Skin of body (tissue), 3 donors: ENCODE measurements at places on chromosomes 11 and 22.

DNA sequence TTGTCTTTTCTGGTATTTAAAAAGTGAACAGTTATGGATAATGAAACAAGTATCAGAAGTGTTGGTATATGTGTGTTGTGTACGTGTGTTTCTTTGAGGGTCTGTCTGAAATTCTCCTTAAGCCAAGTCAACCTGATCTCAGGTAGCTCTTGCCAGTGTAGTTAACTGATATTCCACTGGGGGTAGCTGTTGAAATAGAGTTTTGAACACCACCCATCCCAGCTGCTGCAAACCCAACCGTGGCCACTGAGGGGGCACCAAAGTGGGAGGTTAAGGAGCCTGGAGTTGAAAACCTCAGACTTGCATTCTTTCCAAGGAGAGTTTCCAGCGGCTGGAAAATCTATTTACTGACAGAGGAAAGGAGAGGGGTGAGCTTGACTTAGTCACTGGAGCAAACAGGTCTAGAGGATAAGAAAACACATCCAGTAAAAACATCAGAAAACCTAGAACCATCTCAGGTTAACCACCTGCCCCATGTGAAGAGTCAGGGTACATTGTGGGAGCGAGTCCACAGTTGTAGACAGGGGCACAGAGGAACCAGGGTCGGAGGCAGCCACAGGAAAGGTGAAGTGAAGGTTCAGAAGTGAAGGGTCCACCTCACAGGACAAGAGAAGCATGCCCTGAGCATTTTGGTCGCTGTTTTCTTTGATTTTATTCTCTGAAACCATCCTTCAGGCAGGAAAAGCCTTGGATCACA lies 8.8 kb upstream of the CUL5 start:
- DNase-seq = no peak

GRCh38 chr22:32653823-32654222 lies 147.7 kb upstream of the TIMP3 start:
- DNase-seq = no peak

GRCh38 chr11:64562723-64563351 lies 28.2 kb upstream of the SLC22A12 start:
- no peak for DNase-seq

DNA sequence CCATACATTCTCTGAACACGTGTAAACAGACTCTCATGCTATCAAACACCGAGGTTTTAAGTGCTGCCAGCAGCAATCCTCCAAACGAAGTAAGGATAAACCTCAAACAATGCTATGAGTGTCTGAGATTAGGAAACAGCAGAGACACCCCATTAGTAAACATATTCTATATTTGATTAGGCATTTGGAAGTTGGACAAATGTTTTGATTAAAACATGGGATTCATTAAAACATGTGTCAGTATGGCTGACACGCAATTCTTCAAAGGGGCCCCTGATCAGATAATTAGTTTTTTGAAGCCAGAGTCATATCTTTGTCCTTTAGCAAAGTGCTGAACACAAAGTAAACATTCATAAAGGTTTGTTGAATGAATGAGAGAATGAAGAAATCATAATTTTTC lies 33.2 kb upstream of the BLID start:
- no peak for DNase-seq

DNA sequence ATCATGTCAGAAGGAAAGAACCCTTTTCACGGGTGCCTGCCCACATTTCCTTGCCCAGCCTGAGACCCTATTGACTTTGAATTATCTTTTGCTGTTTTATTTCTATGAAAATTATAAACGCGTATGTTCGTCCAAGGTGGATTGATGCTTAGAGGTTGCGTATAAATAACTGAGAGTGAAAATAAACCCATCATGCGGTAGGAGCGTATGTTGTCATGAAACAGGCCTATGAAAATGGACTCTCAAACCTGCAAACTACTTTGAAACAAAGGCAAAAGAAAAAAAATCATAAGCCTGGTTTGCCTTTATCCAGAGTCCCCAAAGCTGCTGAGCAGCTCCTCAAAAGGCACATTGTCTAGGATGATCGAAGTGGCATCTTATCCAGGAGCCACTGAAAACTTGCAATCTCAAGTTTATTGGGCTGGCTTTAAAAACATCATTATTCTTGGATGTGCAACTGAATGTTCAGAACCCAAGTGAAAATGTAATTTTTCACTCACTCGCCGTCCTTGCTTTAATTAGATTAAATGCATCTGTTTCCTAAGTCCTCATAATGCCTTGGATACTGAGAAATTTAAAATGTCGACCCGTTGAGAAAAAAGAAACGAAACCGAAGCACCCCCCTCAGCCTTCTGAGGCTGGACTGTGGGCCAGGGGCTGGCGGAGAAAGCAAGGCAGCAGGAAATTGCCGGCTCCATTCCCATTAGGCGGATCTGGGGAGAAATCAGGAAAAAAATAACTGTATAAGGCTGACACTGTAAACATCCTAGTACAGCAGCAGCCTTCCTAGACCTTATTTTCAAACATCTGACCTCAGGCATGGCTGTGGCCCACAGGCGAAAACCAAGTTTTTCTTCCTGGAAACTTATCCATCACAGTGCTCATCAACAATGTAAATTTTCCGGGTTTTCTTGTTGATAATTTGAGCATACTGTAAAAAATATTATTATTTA lies 82.9 kb upstream of the PPARA start:
- DNase-seq = no peak

DNA sequence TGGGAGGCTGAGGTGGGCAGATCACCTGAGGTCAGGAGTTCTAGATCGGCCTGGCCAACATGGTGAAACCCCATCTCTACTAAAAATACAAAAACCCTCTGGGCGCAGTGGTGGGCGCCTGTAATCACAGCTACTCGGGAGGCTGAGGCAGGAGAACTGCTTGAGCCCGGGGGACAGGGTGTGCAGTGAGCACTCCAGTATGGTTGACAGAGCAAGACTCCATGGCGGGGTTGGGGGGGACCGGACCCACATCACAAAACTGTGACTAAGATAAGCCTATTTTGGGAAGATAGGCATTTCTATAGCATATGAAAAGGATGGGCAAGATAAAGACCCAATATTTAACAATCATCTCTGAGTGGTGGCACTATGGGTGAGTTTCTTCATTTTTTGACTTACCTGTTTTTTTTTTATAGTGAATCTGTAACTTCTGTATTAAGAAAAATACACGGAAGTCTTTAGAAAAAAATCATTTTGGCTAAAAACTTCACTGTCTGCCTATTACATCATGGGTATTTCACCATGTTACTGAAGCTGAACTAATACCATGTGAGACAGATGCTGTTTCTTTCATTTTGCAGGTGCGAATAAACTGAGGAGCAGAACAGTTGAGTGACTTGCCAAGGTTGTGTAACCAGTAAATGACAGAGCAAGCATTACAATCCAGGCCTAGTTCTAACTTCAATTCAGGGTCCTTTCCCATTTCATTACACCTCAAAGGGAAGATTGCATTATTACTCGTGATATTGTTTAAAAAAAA lies 2.5 kb downstream of the CELF1 start:
- no peak for DNase-seq

- DNase-seq = no peak
Measured at GRCh38 chr22:38782402-38783094, 11.4 kb downstream of the DNAL4 start.

- no peak for DNase-seq
Measured at GRCh38 chr11:34633990-34634693, 13.2 kb downstream of the EHF start.

- no peak for DNase-seq
Measured at GRCh38 chr11:94048032-94048709, 27.0 kb downstream of the HEPHL1 start.

- DNase-seq = no peak
Measured at GRCh38 chr11:112238041-112238440, 11.8 kb downstream of the PTS start.

- DNase-seq = no peak
Measured at GRCh38 chr11:77374108-77374507, 72.6 kb upstream of the GDPD4 start.

- no peak for DNase-seq
Measured at GRCh38 chr11:128407962-128408361, 179.4 kb downstream of the ETS1 start.

GRCh38 chr22:27438271-27438980 lies 363.1 kb downstream of the MN1 start:
- peak; percentile 45 for DNase-seq

DNA sequence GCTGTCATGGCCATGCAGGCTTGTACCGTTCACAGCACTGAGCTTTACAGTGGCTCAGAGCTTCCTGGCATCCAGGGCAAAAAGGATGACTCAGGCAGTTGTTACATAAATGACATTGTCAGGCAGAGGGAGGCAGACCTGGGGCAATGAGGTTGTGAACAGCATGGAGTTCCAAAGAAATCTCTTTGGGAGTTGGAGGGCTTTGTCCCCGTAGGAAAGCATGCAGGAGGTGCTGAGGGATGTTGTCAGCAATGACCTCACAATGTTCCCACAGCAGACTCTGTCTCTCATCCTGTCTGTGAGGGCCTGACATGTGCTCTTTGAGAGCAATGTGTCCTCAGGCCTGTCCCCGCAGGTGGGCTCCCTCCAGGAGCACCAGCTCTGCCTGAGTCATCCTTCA lies 25.9 kb upstream of the PDE2A start:
- no peak for DNase-seq

DNA sequence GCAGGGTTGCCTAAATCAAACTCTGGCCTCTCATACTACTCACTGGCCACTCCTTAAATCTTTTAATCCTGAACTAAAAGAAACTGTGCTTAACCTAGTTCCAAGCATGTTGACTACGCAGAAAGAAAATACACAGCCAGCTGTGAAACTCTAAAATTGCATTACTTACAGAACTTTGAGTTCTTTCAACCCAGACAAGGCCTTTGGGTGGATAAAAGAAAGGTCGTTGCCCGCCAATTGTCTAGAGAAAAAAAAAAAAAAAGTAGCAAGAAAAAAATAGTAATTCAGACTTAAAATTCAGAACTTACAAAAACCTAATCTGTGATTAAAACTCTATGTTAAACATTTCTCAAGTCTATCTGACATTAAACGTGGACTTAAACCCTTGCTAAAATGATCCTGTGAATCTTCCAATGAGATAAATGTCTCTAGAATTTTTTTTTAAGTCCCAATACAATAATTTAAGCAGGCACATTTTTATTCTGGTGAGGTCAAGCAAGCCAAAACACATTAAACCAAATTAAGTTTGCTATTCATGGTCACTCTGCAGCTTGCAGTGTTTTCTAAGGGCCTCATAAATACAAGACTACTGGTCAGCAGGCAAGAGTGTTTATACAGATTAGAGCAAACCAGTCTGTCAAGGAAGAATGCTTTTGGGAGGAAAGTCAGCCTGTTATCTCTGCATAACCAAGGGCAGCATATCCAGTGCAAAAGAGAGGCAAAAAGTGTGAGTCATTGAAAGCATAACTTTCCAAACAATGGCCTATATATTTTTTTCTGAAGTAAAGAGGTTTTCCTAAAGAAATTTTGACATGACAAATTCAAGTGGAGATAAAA lies 29.5 kb upstream of the CCDC34 start:
- no peak for DNase-seq

DNA sequence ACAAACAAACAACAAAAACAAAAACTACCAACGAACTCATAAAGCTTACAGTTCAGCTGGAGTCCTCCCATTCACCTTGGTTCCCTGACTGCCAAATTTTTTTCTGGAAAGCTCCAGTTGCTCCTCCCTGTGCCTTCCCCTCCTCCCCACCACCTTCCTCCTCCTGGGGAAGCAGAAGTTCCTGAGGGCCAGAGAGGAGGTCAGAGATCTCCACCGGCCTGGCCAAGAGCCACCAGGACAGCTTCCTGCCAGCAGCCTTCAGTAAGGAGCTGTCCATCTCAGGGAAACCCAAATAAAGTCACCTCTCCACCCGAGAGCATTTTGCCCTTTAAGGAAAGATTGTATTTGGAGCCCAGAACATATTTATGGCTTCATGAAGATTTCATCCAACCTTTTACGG lies 20.0 kb downstream of the APLNR start:
- no peak for DNase-seq

- peak; percentile 94 for DNase-seq
Measured at GRCh38 chr11:86041975-86042378, 26.9 kb downstream of the PICALM start.

- no peak for DNase-seq
Measured at GRCh38 chr11:123235656-123236261, 40.7 kb upstream of the CLMP start.

DNA sequence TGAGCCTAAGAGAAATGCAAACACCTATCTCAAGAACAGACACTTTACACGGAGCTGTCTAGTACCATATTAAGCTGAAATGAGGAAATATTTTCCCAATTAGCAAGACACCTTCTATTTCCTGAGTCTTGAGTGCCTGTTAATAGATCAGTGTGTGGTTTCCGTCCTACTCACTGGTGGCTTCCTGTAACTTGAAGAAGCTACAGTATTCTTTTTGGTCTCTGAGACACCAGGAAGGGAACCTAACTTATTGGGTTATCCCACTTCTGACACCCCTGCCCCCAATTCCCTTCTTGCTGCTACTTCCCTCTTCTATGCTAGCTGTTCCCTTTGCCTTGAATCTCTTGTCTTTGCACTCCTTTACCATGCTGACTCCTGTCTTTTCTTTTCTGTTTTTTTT lies 92.7 kb downstream of the FDX1 start:
- no peak for DNase-seq

GRCh38 chr11:121311373-121311772 lies 18.8 kb downstream of the SC5D start:
- no peak for DNase-seq

DNA sequence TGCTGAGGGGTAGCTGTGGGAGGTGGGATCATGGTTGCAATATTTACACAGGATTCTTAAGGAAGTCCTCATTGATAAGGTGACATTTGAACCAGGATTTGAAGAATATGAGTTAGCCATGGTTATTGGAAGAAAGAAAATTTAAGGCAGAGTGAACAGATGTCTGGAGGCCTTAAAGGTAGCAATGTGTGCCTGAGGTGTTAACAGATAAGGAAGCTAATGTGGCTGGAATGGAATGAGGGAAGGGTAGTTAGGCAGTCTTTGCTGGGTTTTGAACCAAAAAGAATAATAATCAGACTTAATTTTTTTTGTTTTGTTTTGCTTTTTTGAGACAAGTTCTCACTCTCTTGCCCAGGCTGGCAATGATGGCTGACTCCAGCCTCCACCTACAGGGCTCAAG lies 9.7 kb upstream of the DEPDC7 start:
- no peak for DNase-seq

GRCh38 chr22:36257948-36258670 lies 5.2 kb downstream of the APOL1 start:
- no peak for DNase-seq

GRCh38 chr22:43731988-43732387 lies 80.1 kb downstream of the EFCAB6 start:
- DNase-seq = no peak

GRCh38 chr11:9201372-9202162 lies 63.6 kb downstream of the DENND5A start:
- no peak for DNase-seq
